Right lobe of liver (tissue), 6 donors: ENCODE measurements at places on chromosomes 7 and 10. TPM values are rescaled to one million over a fixed set of nuclear protein-coding genes. Genes with fewer than 3 reads are reported as not detected.

DNA sequence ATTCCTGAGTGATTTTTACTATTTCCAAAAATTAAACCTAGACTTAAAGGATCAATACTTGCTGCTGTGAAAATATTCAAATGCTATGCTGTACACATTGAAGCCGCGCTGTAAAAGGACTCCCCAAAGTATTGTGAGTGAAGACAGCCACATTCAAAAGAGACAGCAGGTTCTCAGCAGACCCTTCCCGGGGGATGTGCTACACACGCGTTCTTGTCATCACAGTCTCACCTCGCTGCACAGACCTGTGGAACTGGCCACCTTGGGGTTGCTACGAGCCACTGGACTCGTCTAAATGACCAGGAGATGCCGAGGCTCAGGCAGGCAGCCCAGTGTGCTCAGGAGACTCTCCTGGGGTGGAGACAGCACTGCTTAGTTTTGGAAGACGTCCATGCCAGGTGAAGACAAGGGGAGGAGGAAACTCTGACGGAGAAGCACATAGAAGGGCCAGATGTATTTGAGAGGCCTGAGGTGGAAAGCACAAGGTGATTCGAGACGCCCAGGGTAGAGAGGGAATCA, 367.7 kb upstream of the SHH start:
- H3K4me1 ChIP-seq = no peaks in the 10 kb centered on the region
- no peak overlapping the region for H3K27ac ChIP-seq
- H3K4me3 ChIP-seq = no peak overlapping the region

DNA sequence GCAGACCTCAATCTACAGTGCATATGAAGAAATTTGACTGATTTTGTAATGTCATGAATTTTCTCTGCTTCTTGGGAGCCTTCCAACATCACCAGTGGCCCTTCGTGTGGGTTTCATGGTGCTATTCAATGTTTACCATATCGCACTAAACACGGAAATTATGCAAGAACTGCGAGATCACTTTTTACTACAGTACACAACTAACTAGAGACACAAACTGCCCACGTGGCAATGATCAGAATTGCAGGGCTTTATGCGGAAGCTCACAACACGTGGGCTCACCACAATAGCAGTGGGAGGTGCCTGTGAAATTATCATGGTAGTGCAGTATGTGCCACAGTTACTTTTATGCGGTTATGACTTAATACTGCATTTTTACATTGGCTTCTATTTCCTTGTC, 449.7 kb upstream of the KLF6 start:
- no peak overlapping the region for H3K27ac ChIP-seq
- no peaks in the 10 kb centered on the region for H3K36me3 ChIP-seq
- no peak overlapping the region for H3K4me3 ChIP-seq
- no peaks in the 10 kb centered on the region for H3K4me1 ChIP-seq
- DNase-seq = no peak

Gene RPA3
- 20.5 TPM for total RNA-seq

Gene ST8SIA6
- 1.1 TPM for total RNA-seq

Gene LEP
- total RNA-seq = not detected
